C1 segment of cervical spinal cord (tissue), 14 donors: ENCODE measurements at places on chromosomes 5 and 9.

GRCh38 chr5:123422433-123423277 is 548 bp downstream of the CEP120 start:
- DNase-seq: no peak

- no peak for DNase-seq
Measured at GRCh38 chr9:129173296-129174101, 4.6 kb downstream of the IER5L start.

DNA sequence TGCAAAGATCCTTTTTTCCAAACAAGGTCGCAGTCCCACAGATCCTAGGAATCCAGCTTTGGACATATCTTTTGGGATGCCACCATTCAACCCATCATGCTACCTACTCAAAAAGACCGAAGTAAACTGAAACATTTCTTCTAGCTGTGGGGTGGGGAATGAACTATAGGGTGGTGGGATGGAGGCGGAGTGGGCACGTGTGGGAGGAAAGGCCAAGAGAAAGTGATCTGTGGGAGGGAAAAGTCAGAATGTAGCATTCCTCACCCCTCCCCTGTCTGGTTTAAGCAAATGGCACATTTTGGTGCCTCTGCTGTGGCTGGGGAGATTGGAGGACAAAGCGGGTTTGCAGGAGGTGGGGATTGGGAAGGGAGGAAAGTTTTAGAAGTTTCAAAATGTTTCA is 59.2 kb upstream of the IL17B start:
- no peak for DNase-seq

- no peak for DNase-seq
Measured at GRCh38 chr9:5799314-5799713, 33.6 kb downstream of the ERMP1 start.

- no peak for DNase-seq
Measured at GRCh38 chr5:18091758-18092157, 457.5 kb downstream of the TAF11L14 start.

GRCh38 chr9:134231330-134231745 is 67.0 kb upstream of the RNU6ATAC start:
- no peak for DNase-seq

GRCh38 chr9:132878695-132879456 is at the start of gene SPACA9:
Gene SPACA9, plus strand, starts transcription at chr9:132878898. Its CDS starts 5,050 bp downstream, at chr9:132883948.
- DNase-seq: no peak

DNA sequence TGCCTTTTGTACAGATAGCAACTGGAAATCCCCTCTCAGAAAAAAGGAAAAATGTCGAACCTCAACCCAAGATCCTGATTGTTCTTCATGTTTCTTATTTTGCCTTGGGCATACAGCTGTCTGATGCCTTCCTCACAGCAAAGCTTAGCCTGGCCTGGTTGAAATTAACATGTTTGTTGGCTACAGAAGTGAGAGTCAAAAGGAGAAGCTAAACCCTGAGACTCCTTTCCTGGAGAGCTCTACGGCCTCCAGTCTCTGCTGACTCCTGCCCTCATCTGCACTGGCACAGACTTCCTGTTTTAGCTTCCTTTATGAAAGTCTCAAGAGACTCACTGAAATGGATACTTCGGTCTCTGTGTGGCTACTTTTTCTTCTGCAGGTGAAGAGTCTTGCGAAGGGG is 186.7 kb downstream of the PARP8 start:
- DNase-seq: no peak

DNA sequence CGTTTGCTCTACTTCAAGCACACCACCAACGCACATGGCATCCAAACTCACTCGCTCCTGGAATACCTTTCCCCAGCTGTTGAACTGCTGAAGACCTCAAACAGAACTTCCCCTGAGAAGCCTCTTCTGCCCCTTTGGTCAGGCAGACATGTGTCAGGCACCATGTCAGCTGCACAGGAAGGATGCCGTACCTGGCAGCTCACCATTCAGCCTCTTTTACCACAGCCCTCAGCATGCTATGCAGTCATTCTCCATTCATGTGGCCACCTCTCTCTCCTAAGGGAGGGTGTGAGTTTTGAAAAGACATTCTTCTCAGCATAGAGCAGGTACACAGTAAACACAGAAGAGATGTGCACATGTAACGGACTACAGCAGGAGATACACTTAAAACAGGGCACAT is 14.2 kb downstream of the IL4 start:
- no peak for DNase-seq

DNA sequence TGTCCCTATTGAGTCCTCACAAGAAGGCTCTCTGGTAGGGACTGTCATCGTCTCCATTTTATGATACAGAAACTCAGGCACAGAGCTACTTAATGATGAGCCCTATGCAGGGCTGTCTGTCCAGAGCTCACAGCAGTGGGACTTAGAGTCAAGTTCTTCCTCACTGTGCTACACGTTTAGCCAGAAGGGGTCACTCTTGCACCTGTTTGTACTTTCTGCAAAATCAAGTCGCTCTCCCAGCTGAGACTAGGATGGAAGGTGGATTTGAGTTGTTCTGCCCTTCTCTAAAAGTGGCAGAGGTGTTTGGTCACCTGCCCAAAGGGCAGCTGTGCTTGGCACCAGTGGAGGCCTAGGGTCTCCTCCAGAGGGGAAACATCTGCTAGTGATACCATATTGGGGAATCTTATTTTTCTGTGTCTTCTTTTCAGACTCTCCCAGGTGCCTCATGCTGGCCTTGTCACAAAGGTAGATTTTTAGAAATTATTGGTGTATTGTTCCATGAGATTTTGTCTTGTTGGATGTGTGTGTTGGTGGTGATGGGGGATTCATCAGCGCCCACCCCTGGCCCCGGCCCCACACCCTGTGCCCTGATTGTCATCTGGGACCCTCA is 104.2 kb downstream of the PPARGC1B start:
- peak; percentile 6 for DNase-seq

GRCh38 chr5:16043349-16043965 is 136.1 kb downstream of the MARCHF11 start:
- DNase-seq: no peak

DNA sequence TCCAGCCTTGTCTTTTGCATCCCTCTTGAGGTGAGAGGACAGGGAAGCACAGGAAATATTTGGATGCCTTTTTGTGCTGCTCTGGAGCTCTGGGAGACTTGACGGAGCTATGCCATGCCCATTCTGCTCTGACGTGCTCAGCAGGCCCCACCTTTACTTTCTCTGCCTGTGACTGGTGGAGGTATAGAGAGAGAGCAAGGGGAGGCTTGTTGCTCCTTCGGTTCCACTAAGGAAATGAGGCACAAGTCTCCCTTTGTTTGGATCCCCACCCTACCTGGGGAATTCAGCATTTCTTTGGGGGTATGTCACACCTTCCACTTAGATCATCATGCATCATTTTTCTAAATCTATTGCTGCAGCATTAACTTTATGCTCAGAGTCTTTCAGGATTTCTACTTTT is 121.8 kb upstream of the CNTLN start:
- no peak for DNase-seq

DNA sequence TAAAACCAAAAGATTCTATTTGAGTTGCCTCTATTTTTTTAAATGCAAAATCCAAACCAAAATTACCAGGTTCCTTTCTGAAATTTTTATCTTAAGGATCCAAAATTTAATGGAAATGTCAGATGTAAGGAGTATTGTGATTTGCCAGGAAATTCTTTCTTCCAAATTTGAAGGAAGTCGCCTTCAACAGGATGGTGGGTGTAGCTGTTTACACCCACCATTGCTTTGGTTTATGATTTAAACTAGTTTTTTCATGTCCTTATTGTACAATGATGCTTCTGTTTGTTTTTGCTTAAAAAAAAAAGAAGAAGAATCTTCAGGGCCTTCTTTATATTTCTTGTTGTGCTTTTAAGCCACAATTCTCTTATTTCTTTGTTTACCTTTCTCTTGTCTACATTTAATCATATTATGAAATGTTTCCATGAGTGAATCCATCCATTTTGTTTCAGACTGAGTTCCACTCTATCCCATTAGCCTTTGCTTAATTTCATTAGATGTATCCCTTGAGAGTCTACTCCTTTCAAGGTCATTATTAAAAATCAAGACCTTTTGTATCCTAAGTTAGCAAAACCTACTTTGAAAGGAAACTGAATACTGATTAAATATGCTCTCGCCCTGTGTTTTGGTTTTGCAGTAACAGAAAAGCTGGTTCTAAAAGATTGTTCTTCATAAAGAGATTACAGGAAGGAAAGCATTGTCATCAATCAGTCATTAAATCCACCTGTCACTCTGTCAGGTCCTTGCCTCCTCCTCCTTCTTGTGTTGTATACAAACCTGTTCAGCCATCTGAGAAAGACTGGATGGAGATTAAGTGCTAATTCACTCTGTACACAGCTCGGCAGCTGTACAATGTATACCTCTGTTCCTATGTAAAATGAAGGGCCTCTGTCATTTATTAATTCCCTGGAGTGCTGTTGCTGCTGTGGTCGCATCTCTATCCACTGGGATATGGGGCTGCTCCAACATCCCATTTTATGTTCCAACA is 45.5 kb upstream of the SLC2A8 start:
- DNase-seq: no peak

- no peak for DNase-seq
Measured at GRCh38 chr5:154251529-154251928, 61.0 kb downstream of the GALNT10 start.

- DNase-seq: no peak
Measured at GRCh38 chr5:51172903-51173626, 210.2 kb upstream of the ISL1 start.
